Right cardiac atrium (tissue), 5 donors: ENCODE measurements at places on chromosomes 4 and X.
A peak's percentile ranks its signal among the peaks of the same experiment; 100 is the strongest.

DNA sequence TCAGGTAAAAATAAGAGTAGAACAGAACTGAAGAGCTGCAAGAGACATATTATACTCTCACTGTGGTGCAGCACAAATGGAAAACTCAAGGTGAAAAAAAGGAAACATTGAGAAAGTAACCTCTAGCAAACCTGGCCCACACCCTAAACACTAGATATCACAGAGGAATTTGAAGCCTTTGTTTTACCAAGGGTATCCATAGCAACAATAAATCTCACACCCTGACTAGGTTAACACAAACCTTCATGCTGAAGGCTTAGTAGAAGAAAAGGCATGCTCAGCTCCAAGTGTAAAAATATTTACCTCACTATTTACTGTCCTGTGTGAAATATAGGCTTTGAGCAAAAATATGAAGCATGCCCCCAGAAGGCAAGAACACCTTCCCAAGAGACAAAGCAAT is 61.9 kb upstream of the TAB3 start:
- no peak for DNase-seq

DNA sequence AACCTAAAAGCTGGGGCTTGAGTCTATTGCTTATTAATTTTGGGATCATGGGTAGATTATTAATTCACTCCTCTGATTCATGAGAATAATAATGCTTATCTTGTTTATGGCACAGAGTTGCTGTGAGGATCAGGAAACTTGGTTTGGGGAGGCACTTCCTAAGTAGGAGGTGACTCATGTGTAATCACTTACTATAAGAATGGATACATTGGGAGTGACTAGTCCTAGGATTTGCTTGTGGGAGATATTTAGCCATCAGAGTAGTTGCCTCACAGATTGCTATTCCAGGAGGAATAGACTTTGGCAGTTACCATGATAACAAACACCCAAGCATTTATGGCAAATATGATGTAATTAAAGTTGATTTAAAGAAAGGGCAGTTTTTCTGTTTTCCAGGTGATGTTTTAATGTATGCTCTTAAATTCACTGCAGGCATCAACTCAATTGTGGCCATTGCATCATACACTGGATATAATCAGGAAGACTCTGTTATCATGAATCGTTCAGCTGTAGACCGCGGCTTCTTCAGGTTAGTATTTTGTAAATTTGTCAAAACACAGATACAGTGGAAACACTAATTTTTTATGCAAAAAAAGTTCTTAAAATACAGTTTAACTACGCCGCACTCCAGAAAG is 41.9 kb downstream of the POLR2B start:
- no peak for DNase-seq

DNA sequence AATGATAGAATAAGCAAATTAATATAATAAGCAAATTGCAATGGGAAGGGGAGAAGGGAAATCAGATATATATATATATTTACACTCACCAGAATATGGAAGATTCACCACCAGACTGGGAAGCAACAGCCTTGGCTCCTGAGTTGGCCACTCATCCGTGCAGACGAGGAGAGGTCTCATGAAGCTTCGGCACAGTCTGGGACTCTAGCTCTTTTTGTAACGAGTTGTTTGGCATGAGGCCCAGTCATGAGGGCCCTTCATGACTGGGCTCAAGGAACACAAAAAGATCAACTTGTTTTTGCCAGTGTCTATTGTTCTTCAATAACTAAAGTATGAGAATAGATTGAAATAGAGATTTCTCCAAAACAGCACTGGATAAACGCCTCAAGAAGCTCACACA is 176.4 kb downstream of the ADGRA3 start:
- DNase-seq, result no peak

GRCh38 chrX:9597361-9598035 is 132.6 kb downstream of the TBL1X start:
- DNase-seq, result no peak

- DNase-seq, result no peak
Observed at GRCh38 chr4:122178961-122179360, 26.8 kb downstream of the BLTP1 start.

DNA sequence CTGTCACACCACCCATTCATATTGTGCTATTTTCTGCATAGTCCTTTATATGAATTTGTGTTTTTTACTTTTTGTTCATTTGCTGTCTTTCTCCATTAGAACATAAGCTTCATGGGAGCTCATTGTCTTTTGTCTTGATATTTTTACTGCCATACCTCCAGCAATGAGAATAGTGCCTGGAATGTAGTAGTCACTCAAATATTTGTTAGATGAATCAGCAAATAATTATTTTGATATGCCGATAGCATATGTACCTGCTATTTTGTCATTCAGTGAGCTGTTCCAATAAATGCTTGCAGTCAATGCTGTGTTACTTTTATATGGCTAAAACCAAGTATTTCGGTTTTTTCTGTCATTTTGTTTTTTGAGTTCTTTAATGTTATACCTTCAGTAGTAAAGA is 43.5 kb upstream of the SLC25A31 start:
- DNase-seq, result no peak

GRCh38 chrX:48487362-48487798 is 11.4 kb downstream of the FTSJ1 start:
- no peak for DNase-seq

- DNase-seq, result no peak
Observed at GRCh38 chr4:182370491-182370890, 127.3 kb downstream of the TENM3 start.

DNA sequence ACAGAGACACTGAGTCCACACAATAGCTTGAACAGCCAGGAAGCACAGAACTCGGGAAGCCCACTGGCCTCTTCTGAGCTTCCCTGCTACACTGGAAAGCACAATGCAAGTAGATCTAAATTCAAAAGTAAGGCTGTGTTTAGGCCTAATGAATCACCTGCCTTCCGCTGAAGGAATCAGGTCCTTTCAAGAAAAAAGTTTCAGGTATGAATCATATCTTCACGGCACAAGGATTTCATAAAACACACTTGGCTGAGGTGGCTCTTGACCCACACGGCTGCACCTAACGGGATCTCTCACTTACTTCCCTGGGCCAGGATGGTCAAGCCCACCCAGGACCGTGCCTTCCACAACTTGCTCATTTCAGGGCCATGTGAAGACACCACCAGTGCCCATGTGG is 59.3 kb downstream of the IRF2 start:
- DNase-seq, result no peak

- no peak for DNase-seq
Observed at GRCh38 chrX:111006116-111006515, 89.9 kb upstream of the PAK3 start.

DNA sequence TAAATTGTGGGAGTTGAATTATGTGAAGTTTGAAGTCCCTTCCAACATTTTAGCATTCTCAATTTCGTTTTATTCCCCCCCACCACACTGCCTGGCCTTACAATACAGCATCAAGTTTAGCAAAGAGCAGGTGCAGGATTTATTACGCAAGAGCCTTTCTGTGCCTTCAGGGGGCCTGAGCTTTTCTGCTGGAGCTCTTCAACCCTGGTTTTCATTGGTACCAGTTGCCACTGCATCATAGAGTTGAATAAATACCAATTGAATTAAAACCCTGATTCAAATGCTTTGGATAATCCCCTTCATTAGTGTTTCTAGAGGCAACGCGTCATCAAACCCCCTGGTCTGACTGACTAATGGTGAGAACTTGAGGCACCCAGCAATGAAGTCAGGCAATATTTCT is 43.6 kb upstream of the KIT start:
- DNase-seq, result no peak

GRCh38 chrX:76029385-76029784 is 143.5 kb upstream of the PBDC1 start:
- DNase-seq, result no peak

GRCh38 chrX:1821846-1822245 is 207.0 kb downstream of the ASMT start:
- DNase-seq, result no peak

DNA sequence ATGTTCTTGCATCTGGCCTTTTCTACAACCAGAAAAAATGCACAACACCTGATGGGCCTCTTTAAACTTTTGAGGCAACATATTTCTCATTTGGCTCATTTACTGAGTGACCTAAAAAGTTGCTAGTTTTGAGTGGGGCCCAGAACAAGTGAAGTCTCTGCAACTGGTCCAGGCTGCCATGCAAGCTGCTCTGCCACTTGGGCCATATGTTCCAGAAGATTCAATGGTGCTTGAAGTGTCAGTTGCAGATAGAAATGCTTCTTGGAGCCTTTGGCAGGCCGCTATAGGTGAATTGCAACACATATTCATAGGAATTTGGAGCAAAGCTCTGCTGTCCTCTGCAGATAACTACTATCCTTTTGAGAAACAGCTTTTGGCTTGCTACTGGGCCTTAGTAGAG is 66.4 kb upstream of the RLIM start:
- DNase-seq, result no peak

DNA sequence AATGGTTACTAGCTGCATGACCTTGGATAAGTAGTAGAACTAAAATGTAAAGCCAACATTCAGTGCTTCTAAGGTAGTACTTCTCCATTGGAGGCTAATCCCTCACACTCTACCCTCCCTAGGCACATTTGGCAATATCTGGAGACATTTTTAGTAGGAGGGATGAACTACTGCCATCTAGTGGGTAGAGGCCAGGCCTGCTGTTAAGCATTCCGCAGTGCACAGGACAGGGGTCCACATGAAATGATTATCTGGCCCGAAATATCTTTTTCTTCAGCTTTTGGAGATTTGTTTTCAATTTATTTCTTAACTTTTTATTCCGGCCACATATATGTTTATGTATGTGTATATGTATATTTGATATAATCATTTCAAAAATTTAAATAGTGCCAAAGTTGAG is 36.0 kb upstream of the SPANXC start:
- peak; percentile 25 for DNase-seq

DNA sequence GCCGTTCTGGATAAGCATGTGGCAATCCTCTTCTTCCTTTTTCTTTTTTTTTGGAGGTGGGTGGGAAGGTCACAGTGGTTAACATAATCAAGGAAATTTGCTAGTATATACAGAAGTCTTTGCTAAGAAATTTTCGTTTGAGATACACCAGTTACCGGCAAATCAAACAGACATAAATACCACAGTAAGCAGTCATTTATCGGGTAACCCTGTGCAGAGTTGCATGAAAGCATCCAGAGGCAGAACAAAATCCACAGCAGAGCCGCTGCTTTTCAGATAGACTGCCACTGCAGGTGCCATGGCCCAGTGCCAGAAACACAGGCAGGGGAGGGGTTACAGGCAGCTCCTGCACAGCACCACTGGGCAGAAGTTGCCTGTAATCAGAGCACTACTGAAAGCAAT is 179.1 kb upstream of the MAB21L2 start:
- peak; percentile 15 for DNase-seq

- no peak for DNase-seq
Observed at GRCh38 chr4:113618205-113618604, 143.3 kb downstream of the CAMK2D start.

- no peak for DNase-seq
Observed at GRCh38 chr4:12966726-12967125, 517.4 kb downstream of the RAB28 start.

GRCh38 chrX:151370906-151371305 is 26.1 kb upstream of the VMA21 start:
- DNase-seq, result peak; percentile 31

DNA sequence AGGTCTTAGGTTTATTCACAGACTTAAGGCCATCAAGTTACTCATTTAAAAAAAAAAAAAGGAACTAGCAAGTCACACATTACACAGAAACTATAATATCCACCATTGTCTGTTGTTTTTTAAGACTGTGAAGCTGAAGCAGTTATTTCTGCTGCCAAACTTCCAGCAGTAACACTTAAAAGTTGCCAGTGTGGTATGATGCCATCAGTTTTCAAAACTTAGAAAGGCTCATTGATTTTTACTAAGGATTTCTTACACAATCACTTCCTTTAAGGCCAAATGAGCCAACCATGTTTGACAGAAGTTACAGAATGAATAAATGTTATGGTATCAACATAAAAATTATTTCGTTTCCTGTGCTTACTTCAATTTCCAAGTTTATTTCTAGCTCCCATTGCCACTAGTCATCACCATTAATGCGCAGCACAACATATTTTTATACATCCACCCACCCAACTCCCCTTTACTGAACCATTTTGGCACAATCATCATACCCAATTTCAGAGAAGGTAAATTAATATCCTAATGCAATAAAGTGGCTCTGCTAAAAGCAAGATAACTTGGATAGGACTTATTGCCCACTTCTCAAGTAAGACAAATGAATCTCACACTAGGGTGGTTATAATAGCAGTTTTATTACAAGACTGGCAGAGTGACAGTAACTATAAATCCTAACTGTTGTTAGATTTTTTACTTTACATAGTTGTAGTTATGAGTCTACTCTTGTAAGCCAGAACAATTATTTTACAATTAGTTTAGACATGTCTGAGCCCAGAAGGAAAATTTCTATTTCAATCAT is 13.1 kb downstream of the PDGFC start:
- no peak for DNase-seq

- no peak for DNase-seq
Observed at GRCh38 chr4:57090079-57090478, 20.1 kb downstream of the IGFBP7 start.

GRCh38 chr4:186104890-186105646 is 564 bp downstream of the FAM149A start:
- DNase-seq, result peak; percentile 67

DNA sequence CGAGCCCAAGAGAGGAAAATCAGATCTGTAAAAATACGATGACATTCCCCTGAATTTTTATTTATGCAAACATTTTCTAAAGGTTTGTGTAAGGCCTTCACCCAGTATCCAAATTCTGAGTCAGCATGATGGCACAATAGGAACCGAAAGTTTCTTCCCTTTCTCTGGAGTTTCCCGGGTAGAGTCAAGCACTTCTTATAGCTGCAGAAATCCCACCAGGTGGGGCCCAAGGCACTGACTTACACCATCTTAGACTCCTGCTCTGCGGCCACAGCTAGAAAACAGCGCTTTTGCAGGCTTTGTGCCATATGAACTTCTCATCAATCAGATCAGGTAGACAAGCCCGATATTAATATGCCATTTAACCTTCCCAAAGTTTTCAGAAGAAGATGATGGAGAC is 13.4 kb downstream of the LEF1 start:
- DNase-seq, result no peak

DNA sequence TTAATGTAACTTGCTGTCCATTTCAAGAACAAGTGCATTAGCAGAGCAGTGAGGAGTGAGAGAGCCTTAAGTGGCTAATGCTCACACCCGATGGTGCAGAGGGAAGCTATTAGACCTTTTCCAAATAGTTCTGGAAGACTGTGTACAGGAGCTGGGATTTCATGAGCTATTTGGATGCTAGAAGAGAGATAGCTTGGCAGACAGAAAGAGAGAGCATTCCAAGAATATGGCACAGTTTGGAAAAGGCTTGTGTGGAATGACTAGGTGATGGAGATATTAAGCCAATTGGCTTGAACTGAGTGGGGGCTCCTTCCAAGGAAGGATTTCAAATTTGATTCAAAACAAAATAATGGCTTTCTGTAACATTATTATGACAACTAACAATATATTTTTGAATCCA is 1097.2 kb upstream of the TENM3 start:
- no peak for DNase-seq

DNA sequence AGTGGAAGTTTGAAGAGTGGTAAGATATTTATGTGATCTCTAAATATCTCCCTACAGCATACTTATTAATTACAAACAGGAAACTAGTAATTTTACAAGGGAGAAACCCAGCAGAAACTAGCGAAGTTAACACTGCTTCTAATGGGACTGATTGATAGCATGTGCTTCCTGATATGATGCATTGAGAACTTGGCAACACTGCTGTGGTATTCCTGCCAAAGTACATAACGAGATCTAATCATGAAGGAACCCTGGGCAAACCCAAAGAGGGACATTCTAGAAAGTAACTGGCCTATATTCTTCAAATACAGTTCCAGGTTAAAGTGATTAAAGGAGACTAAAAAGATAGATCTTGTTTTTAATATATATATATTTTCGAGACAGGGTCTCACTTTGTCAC is 4.6 kb upstream of the GPR34 start:
- DNase-seq, result no peak
